Activated T-cell treated with anti-CD3 and anti-CD28 coated beads for 1 hour (primary cell): ENCODE measurements at places on chromosomes 7 and 10.

DNA sequence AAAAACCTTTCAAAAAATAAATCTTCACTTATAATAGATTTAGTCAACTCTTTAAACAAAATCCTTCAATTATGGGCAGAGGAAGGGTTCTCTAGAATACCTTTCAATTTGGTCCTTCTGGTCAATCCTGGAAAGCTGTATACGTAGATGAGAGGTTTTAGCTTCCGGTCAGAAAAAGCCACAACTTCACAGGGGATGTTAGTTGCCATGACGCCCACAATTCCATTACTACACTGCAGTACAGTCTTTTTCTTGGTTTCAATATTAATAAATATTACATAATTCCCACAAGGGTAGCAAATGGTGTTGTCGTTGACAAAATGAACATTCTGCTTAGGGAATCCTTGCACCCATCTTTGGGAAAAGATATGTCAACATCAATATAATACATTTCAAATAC lies 1.7 kb downstream of the CFAP43 start:
- no peak for DNase-seq

DNA sequence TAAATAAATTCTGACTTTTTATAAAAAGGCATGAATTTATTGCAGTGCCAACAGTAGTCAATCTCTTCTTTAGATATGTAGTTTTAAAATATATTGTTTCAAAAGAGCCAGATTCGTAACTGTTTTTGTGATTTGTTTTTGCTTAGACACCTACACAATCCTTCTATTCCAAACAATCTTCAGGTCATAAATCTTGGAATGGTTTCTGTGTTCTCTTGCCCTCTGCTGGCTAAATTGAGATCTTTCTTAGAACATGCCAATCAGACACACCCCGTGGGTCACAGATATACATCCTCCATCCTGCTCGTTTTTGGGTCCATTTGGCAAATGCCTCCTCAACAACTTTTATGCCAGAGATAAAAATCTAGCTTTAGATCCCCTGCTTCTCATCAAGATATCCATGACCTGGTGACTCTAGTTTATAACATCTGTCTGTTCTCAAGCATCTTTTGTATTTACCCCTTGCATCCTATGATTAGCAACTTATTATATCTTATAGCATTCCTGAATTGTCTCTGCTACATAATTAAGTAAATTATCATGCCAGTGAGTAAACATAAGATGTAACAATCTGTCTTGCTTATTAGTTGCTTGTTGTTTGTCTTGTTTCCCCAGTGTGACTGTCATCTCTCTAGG lies 35.3 kb upstream of the IFRD1 start:
- no peak for DNase-seq

GRCh38 chr7:152000191-152000590 lies 25.3 kb upstream of the GALNT11 start:
- DNase-seq = no peak

- no peak for DNase-seq
Observed at GRCh38 chr10:89846786-89847185, 145.4 kb downstream of the KIF20B start.

- DNase-seq = no peak
Observed at GRCh38 chr10:43759216-43759615, 110.5 kb upstream of the ZNF32 start.

GRCh38 chr7:34452363-34452762 lies 205.7 kb upstream of the NPSR1 start:
- DNase-seq = no peak

DNA sequence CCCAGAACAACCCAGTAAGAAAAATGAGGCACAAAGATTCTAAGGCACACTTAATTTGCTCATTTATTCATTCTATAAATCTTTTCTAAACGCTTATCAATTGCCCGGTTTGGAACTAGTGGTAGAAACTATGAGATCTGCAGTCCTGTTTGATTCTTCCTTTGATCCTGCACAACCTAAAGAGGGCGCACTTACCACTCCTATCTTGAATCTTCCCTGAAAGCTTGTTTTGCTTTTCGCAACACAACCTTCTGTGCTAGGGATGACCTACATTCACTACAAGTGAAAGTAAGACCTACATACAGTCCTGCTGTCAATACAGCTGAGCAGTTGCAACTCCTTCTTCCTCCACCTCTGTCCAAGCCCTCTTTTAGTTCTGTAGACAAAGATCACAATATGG lies 12.6 kb upstream of the ARL4A start:
- no peak for DNase-seq

GRCh38 chr7:7850150-7850549 lies 118.4 kb upstream of the GLCCI1 start:
- DNase-seq = no peak

GRCh38 chr10:95480901-95481491 lies 80.2 kb downstream of the SORBS1 start:
- DNase-seq = no peak
